ENCODE measurements at places on chromosomes 7 and 10.

DNA sequence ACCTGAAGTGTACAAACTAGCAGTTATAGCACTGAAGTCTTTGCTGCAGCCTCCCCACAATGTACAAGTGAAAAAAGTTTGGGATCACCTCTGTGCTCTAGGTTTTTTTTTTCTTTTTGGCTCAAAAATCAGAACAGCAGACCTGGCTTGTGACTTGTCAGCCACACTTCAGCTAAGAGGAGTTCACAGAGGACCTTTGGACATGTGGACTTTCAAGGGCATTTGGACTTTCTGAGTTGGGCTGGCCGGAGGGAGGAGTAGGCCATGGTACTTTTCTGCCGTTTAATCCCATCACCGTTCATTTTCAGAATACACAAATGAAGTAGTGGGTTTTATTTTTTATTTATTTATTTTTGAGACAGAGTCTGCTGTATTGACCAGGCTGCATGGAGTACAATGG, 21.9 kb upstream of the ACSL5 start:
- DNase-seq, result no peak

DNA sequence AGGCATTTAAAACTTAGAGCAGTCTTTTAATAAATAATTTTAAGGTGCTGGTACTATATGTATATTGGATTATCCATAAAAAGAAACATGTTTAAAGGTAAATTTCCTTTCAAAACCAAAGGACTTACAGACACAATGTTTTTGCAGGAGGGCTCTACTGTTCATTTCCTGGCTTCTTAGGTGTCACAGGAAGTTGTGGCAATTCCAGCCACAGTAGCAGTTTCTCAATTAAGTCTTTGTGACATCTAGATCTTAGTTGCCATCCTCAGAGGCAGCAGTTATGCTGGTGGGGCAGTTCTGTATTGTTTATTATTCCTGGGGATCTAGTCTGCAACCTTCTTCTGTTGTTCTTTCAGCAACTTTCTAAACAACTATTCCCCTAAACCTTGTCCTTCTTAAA, 460.1 kb downstream of the MAGI2 start:
- DNase-seq, result no peak

DNA sequence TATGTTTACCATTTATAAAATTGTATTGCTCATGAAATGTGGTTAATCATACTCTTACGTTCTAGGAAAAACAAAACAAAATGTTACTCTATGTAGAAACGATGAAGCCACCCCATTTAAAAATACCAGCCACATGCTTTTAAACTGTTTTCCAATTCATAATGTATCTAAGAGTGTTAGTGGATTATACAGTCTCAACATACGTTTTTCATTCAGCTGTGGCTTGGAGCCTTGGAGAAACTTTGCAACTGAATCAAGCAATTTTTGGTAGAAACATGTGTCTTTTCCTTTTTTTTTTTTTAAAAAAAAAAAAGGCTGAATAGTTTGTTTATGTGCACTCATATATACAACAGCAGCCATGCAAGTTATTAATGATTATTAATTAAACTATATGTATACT, 378.0 kb upstream of the SEMA3D start:
- DNase-seq, result no peak

- no peak for DNase-seq
Measured at GRCh38 chr7:7918736-7919448, 49.7 kb upstream of the GLCCI1 start.

Measured in activated CD4-positive, alpha-beta T cell treated with anti-CD3 and anti-CD28 coated beads, Interleukin-2, amount 50 U/mL, for 24 hours (primary cell).